Hematopoietic multipotent progenitor cell treated with erythropoietin and hydrocortisone succinate and interleukin-3 and kit ligand, for 17 days (in vitro differentiated cells): ENCODE measurements at places on chromosomes 16 and 17.
A peak's percentile ranks its signal among the peaks of the same experiment; 100 is the strongest.

DNA sequence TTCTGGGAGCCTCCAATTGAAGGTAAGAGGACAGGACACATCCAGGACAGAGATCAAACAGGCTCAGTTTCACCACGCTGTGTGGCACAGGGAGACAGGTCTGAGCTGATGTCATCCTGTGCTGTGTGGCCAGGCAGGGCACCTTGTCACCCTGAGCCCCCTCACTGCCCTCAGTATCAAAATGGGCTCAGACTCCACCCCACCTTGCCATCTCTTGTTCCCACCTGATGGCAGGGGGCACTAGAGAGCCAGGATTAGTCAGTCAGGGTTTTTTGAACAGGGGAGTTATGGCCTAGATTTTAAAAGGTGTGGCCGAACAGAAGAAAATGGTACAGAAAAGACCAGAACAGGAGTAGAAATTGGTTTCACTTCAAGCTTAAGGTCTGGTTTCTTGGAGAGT lies 2.6 kb downstream of the KAT2A start:
- DNase-seq = peak; percentile 34

GRCh38 chr17:36650096-36650775 lies 48.9 kb downstream of the MRM1 start:
- DNase-seq = no peak

GRCh38 chr17:76191896-76192295 lies 48.4 kb downstream of the RNF157 start:
- DNase-seq = no peak

GRCh38 chr17:15340966-15341365 lies 431 bp downstream of the TEKT3 start:
- DNase-seq = no peak

- no peak for DNase-seq
Observed at GRCh38 chr16:88760424-88761142, 24.4 kb downstream of the PIEZO1 start.

DNA sequence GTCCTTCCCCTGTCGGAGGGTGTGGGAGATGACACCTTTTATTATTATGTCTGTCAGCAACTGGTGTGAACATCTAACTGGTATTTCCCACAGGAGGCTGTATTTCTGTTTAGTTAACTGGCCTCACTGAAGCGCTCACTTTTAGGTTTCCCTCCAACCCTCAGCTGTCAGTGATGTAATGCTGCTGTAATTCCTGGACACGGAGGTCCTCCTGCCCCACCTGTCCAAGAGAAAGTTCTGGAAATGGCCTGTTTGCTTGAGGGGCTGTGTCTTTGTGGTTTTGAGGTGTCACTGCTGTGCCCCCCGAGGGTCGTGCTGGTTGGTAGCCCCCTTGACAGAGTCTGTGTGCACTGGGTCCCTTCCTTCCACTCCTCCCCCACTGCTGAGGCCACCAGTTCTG lies 11.5 kb downstream of the KCNJ12 start:
- DNase-seq = no peak

DNA sequence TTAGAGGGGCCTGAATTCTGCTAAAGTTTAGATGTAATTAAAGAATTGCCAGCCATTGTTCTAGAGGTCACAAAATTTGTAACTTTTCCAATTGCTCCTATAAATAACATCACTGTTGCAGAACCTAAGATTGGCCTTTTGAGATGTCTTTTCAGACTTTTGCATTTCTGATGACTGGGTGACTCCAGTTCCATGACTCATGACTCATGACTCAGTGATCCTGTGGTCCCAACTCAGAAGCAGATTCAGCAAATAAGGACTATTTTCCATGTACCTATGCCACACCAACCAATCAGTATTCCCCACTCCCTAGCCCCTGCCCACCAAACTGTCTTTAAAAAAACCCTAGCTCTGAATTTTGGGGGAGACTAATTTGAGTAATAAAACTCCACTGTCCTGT lies 740.9 kb downstream of the CDH8 start:
- DNase-seq = no peak

DNA sequence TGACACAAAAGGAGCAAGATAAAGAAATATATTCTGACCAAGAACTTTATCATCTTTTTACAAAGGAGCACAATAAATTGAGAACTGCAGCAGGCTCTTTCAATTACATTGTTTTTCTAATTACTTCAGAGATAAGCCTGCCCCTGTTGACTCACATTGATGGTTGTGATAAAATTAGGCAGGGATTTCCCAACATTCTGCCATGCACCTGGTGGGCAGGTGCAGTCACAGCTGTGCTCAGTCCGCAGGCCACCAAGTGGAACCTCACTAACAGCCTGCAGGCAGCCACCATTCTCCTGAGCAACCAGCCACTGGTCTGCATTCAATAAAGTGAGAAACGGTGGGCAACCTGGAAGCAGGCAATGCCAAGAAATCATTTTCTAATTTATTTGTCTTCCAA lies 5.1 kb downstream of the FANCA start:
- DNase-seq = no peak

DNA sequence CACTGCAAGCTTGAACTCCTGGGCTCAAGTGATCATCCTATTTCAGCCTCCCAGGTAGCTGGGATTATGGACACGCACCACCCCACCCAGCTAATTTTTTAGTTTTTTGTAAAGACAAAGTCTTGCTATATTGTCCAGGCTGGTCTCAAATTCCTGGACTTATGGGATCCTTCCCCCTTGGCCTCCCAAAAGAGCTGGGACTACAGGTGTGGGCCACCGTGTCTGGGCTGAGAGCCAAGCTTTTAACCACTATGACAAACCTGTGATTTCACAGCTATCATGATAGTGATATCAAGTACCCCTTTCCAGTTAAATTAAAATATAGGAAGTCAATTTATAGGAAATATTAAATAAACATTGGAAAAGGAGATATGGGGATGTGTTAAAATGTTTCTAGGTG lies 74.6 kb upstream of the IRX6 start:
- no peak for DNase-seq

DNA sequence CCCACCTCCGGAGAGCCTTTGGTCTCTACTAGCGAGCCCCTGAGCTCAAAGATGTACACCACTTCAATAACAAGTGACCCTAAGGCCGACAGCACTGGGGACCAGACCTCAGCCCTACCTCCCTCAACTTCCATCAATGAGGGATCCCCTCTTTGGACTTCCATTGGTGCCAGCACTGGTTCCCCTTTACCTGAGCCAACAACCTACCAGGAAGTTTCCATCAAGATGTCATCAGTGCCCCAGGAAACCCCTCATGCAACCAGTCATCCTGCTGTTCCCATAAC lies 702 bp downstream of the SPN start:
- no peak for DNase-seq

DNA sequence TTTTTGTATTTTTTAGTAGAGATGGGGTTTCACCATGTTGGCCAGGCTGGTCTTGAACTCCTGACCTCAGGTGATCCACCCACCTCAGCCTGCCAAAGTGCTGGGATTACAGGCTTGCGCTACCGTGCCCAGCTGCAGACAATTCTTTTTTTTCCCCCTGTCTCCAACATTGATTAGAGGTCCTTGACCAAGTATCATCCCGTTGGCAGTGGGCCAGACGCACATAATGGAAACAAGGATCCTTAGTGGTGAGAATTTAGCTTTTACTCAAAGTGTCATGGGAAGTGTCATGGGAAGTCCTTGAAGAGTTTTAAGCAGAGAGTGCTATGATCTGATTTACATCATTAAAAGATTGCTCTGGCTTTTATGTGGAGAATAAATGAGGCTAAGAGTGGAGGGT lies 2.1 kb upstream of the FBXO47 start:
- no peak for DNase-seq

GRCh38 chr16:2671741-2672140 lies 10.6 kb upstream of the KCTD5 start:
- DNase-seq = no peak
